Activated CD4-positive, alpha-beta memory T cell treated with anti-CD3 and anti-CD28 coated beads, Interleukin-2, amount 10 ng/mL, durations not matched to agents 7 days and 5 days (primary cell): ENCODE measurements at places on chromosomes 7 and 10. TPM values are rescaled to one million over a fixed set of nuclear protein-coding genes. Genes with fewer than 3 reads are reported as not detected.

The NKX2-3 gene
- not detected for total RNA-seq

The NME8 gene
- total RNA-seq, result not detected

The RPEL1 gene
- 0.13 TPM for total RNA-seq

The MORN4 gene
- 2.6 TPM for total RNA-seq

The SLC26A5 gene
- not detected for total RNA-seq

- no peak overlapping the region for H3K27ac ChIP-seq
- H3K36me3 ChIP-seq, result peaks cover 28% of the 10 kb centered on the region
- H3K27me3 ChIP-seq, result no peaks in the 10 kb centered on the region
- H3K4me1 ChIP-seq, result no peaks in the 10 kb centered on the region
- no peak for DNase-seq
Measured at GRCh38 chr7:134300988-134301387, 15.7 kb downstream of the SLC35B4 start.

GRCh38 chr10:11898372-11899066 lies 75.4 kb downstream of the PROSER2 start:
- H3K36me3 ChIP-seq, result no peaks in the 10 kb centered on the region
- no peak overlapping the region for H3K27ac ChIP-seq

DNA sequence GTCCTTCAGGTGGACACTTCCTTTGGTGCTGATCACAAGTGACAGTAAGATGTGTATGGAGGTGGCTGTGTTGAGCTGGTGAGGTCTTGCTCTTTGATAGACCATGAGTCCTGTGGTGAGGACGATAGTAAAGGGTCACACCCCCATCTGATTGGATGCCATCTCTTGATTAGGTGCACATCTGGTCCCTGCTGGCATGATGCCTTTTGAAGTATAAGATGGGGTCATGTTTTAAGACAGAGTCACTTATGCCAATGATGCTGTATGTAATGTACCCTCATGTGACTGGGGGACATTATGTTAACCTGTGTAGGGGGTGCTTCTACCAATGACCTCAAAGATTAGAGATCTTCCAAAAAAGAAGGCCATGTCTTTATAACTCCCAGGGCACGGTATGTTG lies 644.6 kb downstream of the ACTR3B start:
- H3K27ac ChIP-seq, result no peak overlapping the region
- no peaks in the 10 kb centered on the region for H3K27me3 ChIP-seq
- no peaks in the 10 kb centered on the region for H3K36me3 ChIP-seq
- no peak overlapping the region for H3K4me3 ChIP-seq
- no peak for DNase-seq

DNA sequence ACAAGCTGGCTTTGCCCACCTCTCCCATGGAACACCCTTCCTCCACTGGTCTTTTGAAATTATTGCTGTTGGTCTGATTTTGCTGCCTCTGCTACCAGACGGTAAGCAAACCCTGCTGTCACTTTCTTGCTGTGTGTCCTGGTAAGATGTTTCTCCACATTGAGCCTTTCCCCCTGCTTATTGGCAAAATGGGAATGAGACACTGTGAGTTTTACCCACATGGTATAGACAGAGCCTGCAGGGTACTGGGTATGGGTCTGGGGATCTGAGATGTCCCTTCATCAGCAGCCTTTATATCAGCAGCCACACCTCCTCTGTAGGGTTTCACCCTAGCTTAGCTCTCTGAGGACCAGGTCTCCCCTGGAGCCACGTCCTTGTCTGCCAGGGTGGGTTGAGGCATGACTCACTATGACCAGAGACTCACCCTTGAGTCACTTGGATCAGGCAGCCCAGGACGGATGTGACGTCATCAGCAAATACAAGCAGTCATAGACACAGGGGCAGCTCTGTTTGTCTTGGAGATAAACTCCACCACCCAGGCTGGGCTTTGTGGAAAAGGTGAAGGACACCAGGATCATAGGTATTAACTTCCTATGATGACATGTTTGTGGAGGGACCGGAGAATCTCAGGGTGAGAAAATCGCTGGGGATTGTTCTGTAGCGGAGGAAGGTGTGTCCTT lies 17.9 kb upstream of the BAIAP2L1 start:
- peak; percentile 46 for DNase-seq
- H3K4me1 ChIP-seq, result peaks cover 7% of the 10 kb centered on the region
- H3K27ac ChIP-seq, result no peak overlapping the region
- H3K27me3 ChIP-seq, result no peaks in the 10 kb centered on the region
- H3K4me3 ChIP-seq, result no peak overlapping the region

DNA sequence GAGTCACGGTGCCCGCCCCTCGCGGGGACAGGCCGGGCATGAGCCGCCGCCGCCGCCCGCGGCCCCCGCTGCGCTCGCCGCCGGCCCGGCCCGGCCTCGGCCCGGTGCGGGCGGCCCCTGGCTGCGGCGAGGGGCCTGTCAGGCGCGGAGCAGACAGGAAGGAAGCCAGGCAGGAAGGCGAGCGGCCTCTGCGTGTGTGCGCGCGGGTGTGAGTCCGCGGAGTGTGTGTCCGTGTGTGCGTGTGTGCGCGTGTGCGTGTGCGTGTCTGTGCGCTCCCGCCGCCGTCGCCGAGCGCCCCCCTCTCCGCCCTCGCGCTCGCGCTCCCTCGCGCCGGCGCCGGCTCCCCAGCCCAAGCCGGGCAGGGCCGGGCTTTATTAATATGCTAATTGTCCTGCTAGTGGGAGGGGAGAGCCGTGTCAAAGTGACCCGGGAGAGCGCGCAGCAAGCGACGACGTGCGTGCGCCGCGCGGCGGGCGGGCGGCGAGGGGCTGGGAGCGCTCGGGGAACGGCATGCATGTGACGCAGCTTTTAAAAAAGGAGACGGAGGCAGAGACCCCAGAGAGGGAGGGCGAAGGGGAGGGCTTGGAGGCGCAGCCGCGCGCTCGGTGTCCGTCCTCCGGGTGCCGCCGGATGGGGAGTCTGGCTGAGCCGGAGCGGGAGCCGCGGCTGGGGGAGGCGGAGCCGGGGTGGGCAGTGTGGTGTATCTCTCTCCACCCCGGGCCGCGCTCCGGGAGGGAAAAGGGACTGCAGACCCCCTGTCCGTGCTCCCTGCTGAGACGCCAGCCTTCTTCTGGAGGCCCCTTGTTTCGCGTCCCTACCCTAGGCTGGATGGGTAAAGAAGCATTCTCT lies at the start of gene LDB1:
Gene LDB1 (minus strand): TSS at position 227 of the 849 bp plus-strand sequence. CDS start 258 bp downstream, outside the sequence.
- no peaks in the 10 kb centered on the region for H3K36me3 ChIP-seq
- DNase-seq, result peak; percentile 71
- peaks cover 50% of the 10 kb centered on the region for H3K4me1 ChIP-seq
- H3K27ac ChIP-seq, result peak within 1 kb of the TSS; percentile 91

- H3K4me1 ChIP-seq, result peaks cover 29% of the 10 kb centered on the region
- H3K27me3 ChIP-seq, result peaks cover 28% of the 10 kb centered on the region
- no peak overlapping the region for H3K27ac ChIP-seq
- H3K4me3 ChIP-seq, result no peak overlapping the region
Measured at GRCh38 chr7:41870461-41871138, 167.7 kb upstream of the INHBA start.

DNA sequence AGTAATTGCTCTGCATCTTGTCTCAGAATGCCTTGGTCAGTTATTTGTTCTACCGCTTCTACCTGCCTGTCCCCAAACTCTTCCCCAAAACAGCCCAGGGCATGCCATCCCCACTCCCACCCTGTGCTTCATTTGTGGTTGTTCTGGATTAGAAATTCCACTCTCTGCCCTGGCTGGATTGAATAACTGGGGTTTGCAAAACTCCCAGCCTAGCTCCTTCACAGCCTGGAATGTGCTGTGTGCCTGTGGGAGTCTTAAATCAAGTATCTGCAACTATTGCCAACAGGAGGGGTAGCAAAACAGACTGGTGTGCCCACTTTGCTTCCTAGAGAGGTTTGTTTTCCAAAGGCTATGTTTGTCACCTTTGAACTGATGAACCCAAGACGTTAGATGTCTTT lies 24.2 kb downstream of the TSPAN15 start:
- H3K27me3 ChIP-seq, result peaks cover 10% of the 10 kb centered on the region
- DNase-seq, result no peak
- H3K4me1 ChIP-seq, result peaks cover 6% of the 10 kb centered on the region
- H3K27ac ChIP-seq, result no peak overlapping the region
- H3K36me3 ChIP-seq, result no peaks in the 10 kb centered on the region
- no peak overlapping the region for H3K4me3 ChIP-seq

DNA sequence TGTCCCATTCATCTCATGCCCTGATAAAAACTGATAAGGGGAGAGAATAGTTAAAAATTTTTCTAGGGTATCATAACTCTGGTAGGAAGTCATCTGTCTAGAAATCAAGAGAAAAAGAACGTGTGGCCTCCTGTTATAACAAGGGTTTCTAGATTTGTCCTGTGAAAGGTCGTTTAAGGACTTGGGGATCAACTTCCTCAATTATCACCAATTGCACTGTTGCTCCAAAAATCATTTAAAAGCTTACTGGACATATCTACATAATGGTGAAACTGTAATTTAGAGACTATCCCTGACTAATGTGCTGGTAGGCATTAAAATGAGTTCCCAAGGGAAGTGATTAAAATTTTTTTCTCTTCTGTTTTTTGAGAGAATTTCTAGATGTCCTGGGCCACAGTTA lies 58.2 kb downstream of the GPR141 start:
- H3K27me3 ChIP-seq, result peaks cover 1% of the 10 kb centered on the region
- DNase-seq, result no peak
- H3K4me3 ChIP-seq, result no peak overlapping the region
- H3K27ac ChIP-seq, result no peak overlapping the region
- H3K4me1 ChIP-seq, result no peaks in the 10 kb centered on the region

- H3K36me3 ChIP-seq, result peaks cover 2% of the 10 kb centered on the region
- H3K4me3 ChIP-seq, result peak overlapping the region; percentile 52
- peaks cover 83% of the 10 kb centered on the region for H3K4me1 ChIP-seq
Measured at GRCh38 chr10:17427666-17428350, 26.6 kb downstream of the ST8SIA6 start.

- DNase-seq, result no peak
- no peaks in the 10 kb centered on the region for H3K27me3 ChIP-seq
Measured at GRCh38 chr7:151647006-151647405, 127.3 kb upstream of the RHEB start.

DNA sequence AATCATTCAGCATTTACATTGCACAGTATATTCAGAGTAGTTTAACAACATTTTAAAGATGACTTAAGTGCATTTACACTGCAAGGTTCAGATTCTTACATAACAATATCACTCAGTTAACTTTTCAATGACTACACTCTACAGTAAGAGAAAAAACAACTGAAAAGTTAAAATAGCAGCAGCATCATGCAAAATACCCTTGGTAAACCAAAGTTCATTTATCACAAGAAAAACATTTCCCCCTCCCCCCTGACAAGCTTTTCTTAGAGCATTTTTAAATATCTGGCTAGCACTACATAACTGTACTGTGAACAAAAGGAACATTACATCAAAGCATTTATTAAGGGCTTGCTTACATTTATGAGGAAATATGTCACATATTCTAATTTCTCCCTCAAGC lies 179.5 kb upstream of the HGF start:
- no peak overlapping the region for H3K27ac ChIP-seq
- no peak for DNase-seq
- H3K4me3 ChIP-seq, result no peak overlapping the region
- H3K36me3 ChIP-seq, result no peaks in the 10 kb centered on the region

GRCh38 chr10:131706476-131706875 lies 194.3 kb upstream of the PPP2R2D start:
- H3K27ac ChIP-seq, result no peak overlapping the region
- H3K36me3 ChIP-seq, result no peaks in the 10 kb centered on the region
- no peaks in the 10 kb centered on the region for H3K27me3 ChIP-seq
- no peaks in the 10 kb centered on the region for H3K4me1 ChIP-seq
- H3K4me3 ChIP-seq, result no peak overlapping the region

GRCh38 chr10:132677096-132677472 lies 108.9 kb downstream of the NKX6-2 start:
- no peak for DNase-seq
- H3K4me3 ChIP-seq, result no peak overlapping the region
- H3K36me3 ChIP-seq, result no peaks in the 10 kb centered on the region
- no peak overlapping the region for H3K27ac ChIP-seq
- no peaks in the 10 kb centered on the region for H3K4me1 ChIP-seq

DNA sequence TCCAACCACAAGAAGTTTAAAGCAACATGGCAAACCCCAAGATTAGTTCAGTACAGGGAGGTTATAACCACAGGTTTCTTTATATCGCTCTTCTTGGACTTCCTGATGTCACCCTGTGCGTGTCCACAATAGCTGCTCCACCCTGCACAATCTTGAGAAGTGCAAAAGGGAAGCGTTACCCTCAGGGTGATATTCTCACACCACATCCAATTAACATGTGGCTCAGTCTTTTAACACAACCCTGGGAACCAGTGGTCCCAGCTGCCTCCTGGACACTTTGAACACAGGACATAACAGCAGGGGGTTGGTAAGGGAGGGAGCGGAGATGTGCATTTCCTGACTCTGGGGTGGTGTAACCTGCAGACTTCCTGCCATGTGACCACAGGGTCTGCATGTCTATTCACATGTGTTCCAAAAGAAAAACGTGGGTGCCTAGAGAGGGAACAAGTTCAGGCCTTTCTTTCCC lies 64.6 kb downstream of the GSAP start:
- peak overlapping the region; percentile 61 for H3K4me3 ChIP-seq
- peaks cover 4% of the 10 kb centered on the region for H3K36me3 ChIP-seq
- DNase-seq, result peak; percentile 76
- H3K27ac ChIP-seq, result peak overlapping the region; percentile 90
- H3K27me3 ChIP-seq, result peaks cover 1% of the 10 kb centered on the region

DNA sequence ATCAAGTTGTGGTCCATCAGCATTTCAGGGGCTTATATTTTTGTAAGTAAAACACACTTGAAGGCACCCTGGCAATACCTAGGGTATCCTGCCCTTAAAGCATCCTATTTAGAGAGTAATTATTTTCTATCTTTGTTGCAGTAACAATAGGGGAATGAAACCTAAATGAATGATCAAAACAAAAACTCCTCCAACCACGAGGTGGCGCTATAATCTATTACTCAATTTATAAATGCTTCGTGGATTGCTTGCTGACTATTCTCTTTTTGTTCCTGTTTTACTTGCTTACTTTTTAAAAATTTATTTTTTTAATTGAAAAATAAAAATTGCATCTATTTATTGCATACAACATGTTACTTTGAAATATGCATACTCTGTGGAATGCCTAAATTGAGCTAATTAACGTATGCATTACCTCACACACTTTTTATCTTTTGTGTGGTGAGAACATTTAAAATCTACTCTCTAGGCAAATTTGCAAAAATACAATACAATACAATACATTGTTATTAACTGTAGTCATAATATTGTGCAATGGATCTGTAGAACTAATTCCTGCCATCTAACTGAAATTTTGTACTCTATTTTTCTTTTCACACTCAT lies 147.7 kb upstream of the BMPER start:
- H3K36me3 ChIP-seq, result no peaks in the 10 kb centered on the region
- no peaks in the 10 kb centered on the region for H3K4me1 ChIP-seq
- no peak for DNase-seq

DNA sequence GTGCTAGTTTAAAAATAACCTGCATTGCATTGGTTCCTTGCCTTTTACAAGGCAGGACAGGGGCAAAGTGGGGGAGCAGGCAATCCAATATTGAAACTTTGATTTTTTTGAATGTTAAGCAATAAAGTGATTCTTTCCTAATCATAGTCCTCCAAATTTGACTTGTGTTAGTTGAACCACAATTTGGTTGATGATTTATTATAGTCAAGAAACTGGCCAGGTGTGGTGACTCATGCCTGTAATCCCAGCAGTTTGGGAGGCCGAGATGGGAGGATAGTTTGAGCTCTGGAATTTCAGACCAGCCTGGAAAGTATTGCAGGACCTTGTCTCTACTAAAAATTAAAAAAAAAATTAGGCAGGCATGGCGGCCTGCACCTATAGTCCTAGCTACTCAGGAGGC lies 27.9 kb upstream of the ABLIM1 start:
- no peak overlapping the region for H3K4me3 ChIP-seq
- H3K27ac ChIP-seq, result no peak overlapping the region
- no peak for DNase-seq
- no peaks in the 10 kb centered on the region for H3K36me3 ChIP-seq

GRCh38 chr10:110150981-110151380 lies 56.4 kb upstream of the MXI1 start:
- peaks cover 12% of the 10 kb centered on the region for H3K36me3 ChIP-seq
- H3K27me3 ChIP-seq, result peaks cover 58% of the 10 kb centered on the region
- no peak overlapping the region for H3K27ac ChIP-seq
- no peak for DNase-seq
- H3K4me1 ChIP-seq, result peaks cover 49% of the 10 kb centered on the region
- H3K4me3 ChIP-seq, result no peak overlapping the region
